MM.1S (cell line): ENCODE measurements at places on chromosomes 4 and X.

- no peak for DNase-seq
Measured at GRCh38 chr4:10114607-10115006, 2.0 kb downstream of the WDR1 start.

- DNase-seq, result no peak
Measured at GRCh38 chrX:920234-920799, 289.7 kb downstream of the SHOX start.

DNA sequence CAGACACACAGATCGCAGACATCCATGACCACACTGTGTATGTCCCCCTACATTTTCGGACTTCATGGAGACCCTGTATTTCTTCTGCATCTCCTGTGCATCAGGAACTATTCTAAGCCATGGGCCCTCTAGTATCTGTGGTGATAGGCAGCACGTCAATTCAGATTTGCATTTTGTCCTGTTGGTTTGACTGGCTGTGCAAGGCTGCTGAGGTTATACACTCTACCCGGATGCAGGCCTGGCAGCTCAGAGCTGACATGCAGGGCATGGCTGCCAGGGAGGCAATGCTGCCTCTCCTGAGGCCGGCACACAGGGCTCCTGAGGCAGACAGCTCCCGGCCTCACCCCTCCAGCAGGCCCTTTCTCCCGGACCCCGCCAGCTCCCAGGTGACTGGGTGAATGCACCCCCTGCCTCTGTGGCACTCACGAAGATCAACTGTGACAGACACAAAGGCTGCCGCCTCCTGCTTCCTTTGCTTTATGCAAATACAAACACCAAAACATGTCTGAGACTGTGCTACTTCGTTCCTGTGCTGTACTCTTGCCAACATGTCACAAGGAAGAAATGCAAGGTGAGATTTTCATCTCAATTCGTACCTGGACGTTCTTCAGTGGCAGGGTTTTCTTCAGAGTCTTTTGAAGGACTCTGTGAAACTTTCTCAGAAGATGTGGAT is 51.0 kb downstream of the NSG1 start:
- no peak for DNase-seq

DNA sequence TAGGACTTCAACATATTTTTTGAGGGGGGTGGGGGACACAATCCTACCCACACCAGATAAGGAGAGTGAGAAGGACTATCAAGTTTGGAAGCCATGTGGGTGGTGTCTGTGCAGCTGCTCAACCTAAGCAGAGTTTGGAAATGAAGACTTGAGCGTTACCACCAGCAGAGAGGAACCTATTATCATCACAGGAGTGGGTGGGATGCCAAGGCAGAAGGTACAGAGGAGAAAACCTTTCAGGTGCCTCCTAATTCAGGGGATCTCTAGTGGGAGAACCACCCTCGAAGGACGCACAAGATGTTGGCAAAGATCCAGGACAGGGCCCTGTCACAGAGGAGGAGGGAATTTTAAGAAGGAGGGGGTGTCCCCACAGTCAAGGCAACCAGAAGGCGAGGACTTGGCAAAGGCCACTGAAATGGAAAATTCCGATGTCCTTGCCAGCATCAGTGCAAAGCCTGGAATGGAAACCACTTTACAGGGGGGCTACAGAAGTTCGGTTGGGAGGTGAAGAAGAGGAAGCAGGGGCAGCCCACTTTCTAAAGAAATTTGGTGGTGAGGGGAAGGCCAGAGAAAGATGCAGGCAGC is 8.4 kb upstream of the GPM6B start:
- no peak for DNase-seq

GRCh38 chrX:124720532-124720931 is 374.2 kb downstream of the SH2D1A start:
- no peak for DNase-seq

DNA sequence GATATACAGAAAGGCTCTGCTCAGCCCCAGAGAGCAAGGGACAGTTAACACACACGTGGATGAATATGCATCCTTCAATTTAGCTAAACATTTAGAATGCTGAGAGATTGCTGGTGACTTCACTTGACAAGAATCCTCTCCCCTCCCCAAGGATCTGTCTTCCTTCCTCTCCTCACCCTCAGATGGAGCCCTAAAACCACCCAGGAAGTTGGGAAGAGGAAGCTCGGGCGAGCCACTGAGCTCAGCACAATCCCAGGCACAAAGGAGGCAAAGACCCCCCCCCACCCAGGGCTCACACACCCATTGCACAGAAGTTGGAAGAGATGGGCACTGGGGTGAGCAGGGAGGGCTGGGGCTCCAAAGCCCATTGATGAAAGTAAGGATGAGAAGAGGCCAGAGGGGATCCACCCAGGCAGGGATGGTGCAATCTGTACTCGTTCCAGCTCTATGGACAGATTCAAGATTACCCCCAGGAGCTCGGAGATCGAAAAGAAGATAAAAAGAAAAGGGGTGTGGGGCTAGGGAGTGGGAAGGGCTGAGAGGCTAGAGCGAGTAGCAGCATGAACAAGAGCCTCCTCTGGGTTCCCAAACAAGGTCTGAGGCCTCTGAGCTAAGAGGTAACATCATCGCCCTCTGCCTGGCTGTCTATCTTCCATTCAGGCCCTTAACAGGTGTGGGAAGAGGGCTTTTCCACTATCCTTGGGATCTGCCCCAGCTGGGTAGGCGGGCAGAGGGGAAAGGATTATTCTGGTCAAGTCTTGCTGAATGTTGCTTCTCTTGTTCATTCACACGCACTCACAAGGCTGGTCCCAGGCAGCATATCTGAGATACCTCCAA is 1.2 kb downstream of the TFE3 start:
- DNase-seq, result no peak

DNA sequence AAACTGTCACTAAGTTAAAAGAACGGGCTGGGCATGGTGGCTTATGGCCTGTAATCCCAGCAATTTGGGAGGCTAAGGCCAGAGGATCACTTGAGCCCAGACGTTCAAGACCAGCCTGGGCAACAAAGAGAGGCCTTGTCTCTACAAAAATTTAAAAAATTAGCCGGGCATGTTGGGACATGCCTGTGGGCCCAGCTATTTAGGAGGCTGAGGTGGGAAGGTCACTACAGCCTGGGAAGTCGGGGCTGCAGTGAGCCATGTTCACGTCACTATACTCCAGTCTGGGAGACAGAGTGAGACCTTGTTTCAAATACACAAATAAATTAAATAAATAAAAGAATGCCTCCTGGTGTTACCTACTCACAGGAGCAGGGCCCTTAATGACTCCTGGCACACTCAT is 69.5 kb downstream of the APBB2 start:
- DNase-seq, result no peak

GRCh38 chr4:168019019-168019651 is 73.2 kb upstream of the ANXA10 start:
- no peak for DNase-seq

GRCh38 chr4:48127682-48128404 is 6.2 kb downstream of the TXK start:
- peak; percentile 94 for DNase-seq

GRCh38 chr4:94446386-94446785 is 5.4 kb upstream of the PDLIM5 start:
- no peak for DNase-seq

DNA sequence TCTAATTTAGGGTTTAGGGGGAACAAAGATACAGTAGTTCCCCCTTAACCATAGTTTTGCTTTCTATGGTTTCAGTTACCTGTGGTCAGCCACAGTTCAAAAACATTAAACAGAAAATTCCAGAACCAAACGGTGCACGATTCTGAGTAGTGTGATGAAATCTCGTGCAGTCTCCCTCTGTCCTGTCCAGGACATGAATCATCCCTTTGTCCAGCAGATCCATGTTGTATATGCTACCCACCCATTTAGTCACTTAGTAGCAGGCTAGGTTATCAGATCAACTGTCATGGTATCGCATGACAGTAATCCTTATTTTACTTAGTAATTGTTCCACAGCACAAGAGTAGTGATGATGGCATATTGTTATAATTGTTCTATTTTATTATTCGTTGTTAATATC is 556.1 kb downstream of the IL1RAPL1 start:
- DNase-seq, result no peak

- no peak for DNase-seq
Measured at GRCh38 chr4:3668825-3669552, 97.2 kb upstream of the ADRA2C start.

- DNase-seq, result no peak
Measured at GRCh38 chrX:110173192-110174175, 144.4 kb downstream of the AMMECR1 start.

GRCh38 chr4:152039691-152040090 is 278.9 kb upstream of the GATB start:
- no peak for DNase-seq

DNA sequence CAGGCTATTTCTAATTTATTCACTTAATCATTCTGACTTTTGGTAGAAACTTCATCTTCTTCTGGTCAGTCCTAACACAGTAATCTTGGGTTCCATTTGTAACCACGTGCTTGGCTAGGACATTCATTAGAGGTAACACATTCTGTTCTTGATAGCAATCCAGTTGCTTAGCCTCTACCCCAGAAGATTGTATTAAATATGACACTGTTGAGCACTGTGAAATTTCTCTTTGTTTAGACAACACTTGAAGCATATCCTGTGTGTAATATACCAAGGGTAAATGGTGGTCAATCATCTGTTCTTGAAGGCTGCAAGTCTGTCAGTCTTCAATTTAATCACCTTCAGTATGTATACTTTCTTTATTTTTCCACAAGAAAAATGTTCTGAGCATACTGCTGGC is 523.0 kb downstream of the ANKRD50 start:
- DNase-seq, result no peak
